ENCODE measurements at places on chromosomes 1 and 21.

DNA sequence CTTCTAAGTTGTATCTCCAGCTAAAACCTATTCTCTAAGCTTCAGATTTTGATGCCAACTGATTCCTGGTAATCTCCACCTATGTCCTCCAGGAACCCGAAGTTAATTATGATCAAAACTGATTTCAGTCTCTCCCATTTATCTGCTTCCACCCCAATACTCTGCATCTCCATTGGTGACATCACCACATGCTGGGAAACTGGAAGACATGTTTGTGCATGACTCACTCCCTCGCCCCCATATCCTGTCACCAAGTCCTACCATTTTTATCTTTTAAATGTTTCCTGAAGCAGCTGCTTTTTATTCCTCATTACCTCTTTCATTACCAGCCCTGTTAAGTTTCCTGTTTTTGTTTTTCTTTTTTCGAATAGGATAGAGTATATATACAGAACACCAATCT is 228.5 kb downstream of the LRRC40 start:
- DNase-seq = peak; percentile 59

DNA sequence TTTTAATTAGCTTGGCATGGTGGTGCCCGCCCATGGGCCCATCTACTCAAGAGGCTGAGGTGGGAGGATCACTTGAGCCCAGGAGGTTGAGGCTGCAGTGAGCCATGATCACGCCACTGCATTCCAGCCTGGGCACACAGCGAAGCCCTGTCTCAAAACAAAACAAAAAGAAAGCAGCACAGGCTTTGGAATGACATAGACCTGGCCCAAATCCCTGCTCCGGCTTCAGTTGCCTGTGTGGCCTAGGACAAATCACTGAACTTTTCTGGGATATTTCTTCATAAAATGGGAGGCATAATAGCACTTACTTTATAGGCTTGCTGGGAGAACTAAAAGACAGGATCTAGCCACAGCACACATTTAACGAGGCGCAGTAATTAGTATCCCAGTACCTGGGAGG is 2.4 kb downstream of the PEAR1 start:
- DNase-seq = peak; percentile 24

DNA sequence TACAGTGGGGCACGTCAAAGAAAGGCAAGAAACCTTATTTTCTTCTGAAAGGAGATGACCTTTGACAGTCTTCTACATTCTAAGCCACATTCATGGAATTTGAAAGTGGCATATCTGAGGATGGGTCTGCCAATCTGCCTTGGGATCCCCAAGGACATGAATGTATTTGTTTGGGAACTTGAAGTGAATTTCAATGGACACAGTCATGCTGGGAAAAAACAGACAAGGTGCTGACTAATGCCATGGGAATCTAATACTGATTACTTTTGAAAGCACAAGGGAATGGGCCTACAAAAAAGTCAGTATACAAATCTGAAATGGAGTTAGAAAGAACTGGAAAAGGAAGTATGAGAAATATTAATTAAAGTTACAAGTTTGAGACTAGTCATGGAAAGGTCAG is 128.8 kb downstream of the KCNJ6 start:
- peak; percentile 96 for DNase-seq

GRCh38 chr1:1021920-1022259 is 2.0 kb downstream of the AGRN start:
- no peak for DNase-seq

DNA sequence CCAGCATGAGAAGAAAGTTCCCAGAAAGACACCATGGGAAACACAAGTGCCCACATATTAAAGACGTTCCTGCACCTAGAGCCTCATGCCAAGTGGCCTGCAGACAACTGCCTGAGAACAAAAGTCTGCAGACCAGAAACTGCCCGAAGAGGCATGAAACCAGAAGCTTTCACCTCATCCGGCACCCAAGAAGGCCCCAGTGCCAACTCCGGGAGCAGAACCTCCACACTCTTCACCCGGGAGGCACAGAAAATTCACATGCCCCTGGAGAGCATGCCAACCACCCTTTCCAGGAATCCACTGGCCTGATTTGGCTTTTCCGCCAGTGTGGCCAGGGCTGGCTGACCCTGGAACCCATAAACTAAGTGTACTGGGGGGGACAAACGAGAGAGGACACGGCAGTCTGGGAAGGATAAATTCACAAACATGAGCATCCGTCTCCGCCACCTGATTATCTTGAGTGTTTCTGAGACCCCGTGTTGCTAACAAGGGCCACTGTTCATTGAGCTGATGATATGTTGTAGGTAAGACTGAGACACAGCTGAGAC is 6.8 kb downstream of the TFF2 start:
- no peak for DNase-seq

GRCh38 chr21:45363921-45364467 is 41.0 kb upstream of the COL18A1 start:
- peak; percentile 100 for DNase-seq

- no peak for DNase-seq
Measured at GRCh38 chr1:13917607-13918006, 217.6 kb downstream of the PRDM2 start.

- no peak for DNase-seq
Measured at GRCh38 chr1:232292818-232293217, 337.1 kb downstream of the SIPA1L2 start.
